ENCODE measurements at places on chromosomes 1 and 21.

- no peak for DNase-seq
These were observed 34.6 kb upstream of the DNAH14 start for GRCh38 chr1:224894915-224895314.

GRCh38 chr1:47003896-47004403 is 19.5 kb upstream of the CYP4X1 start:
- no peak for DNase-seq

DNA sequence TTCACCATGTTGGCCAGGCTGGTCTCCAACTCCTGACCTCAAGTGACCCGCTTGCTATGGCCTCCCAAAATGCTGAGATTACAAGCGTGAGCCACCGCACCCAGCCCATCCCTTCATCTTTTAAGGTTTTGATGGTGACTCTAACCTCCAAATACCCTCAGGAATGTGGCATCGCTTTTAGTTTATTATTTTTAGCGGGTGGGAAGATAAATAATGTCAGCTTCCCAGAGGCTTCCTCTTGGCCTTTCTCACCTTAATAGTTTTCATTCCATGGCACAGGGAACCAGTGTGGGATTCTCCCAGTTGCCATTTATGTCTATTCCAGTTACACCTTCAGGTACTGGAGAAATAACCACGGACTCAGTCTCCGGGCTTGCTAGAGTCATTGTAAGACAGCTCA is 92.1 kb upstream of the LRRN2 start:
- no peak for DNase-seq

DNA sequence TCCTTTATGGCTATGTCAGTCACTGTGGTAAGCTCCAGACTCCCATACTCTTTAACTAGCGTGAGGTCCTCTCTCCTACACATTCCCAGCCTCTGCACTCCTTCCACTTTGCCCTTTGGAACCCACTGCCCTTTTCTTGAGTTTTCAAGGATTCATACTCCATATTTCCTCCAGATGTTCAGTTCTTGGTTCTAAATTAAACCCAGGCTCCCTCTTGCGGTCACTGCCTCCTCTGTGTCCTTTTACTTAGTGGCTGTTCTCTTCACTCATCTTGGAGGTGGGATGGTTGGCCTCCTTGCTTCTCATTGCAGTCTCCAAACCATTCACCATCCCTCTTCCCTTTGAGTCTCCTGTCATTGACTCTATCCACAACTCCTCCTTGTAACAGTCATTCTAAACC is 208.1 kb downstream of the TGFB2 start:
- DNase-seq, result no peak

DNA sequence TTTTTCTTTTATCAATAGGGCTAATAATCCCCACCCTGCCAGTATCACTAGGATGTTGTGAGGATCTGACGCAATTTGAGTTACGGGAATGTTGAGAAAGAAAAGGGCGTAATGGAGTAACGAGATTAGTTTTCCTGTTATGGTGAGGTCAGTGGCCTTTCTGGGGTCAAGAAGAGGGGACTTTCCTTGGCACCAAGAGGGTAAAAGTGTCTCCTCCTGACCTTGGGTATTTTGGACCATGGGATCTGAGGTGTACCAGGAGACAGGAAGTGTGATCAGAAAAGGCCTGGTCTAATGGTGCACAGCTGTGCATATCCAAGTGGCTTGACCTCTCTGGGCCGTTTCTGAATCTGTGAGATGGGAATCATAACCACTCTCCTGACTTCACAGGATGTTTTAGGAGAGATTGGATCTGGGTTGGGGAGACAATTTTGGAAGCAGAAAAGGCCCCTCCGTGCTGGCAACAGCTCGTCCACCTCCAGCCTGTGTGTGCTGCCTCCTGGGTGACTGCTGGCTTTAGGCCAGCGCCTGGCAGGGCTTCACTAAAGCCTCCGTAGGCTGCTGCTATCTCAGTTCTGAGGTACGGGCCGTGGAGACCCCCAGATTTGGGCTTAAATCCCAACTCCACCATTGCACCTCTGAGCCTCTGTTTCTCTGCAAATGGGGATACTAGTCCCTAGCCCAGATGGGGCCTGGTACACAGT is 37.1 kb downstream of the ALPL start:
- peak; percentile 43 for DNase-seq

GRCh38 chr1:91790392-91790791 is 95.6 kb downstream of the TGFBR3 start:
- no peak for DNase-seq

- DNase-seq, result no peak
These were observed 12.7 kb downstream of the CDCA8 start for GRCh38 chr1:37704966-37705365.

DNA sequence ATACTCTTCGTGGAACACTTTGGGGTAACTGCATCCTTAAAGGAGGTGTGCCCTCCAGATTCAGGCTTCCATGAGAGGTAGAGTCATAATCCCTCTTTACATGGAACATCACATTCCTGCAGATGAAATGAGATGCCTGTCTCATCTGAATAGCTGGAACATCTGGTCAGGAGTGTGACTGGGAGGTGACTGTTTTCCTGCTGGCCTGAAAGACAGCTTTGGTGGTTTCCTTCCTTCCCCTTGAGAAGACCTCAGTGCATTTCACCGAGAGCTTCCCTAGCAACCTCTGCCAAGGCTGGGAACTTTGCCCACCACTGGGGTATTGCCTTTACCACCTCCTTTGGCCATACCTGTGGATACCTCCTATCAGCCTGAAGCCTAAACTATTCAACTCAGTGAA is 46.7 kb upstream of the GUCA2A start:
- no peak for DNase-seq

DNA sequence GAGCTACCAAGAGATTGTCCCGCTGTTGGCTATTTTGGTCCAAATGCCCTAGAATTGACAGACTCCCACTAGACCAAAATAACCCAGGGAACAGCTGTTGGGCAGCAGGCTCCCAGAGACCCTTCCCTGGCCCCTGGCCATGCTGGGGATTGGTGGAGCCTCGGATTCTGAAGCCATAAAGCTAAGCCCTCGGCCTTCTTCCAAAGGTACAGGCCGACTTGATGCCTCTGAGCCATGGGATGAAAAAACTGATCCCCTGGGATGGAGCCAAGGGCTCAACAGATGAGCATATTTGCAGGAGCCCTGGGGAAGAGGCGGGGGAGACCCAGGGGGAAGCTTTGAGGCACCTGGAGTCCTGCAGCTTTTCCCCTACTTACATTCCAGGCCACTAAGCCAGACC is 1.0 kb upstream of the LRRC38 start:
- DNase-seq, result no peak

DNA sequence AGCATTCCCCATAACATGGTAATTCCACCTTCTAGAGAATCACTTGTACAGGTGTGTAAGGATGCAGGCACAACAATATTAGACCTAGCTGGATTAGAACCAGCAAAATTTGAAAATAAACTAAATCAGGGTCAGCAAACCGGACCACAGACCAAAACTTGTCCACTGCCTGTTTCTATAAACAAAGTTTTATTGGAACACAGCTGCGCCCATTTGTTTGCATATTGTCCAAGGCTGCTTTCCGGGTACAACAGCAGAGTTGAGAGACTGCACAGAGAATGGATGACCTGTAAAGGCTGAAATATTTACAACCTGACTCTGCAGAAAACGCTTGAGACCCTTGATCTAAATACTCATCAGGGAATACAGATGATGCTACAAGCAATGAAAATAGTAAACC is 73.6 kb upstream of the SLC45A1 start:
- DNase-seq, result no peak

- DNase-seq, result no peak
These were observed 16.1 kb downstream of the ALPL start for GRCh38 chr1:21525340-21525717.

Data from left ventricle myocardium inferior (tissue), 1 donor.